ENCODE measurements at places on chromosomes 1 and 21.

GRCh38 chr1:36475910-36476604 lies 6.7 kb downstream of the CSF3R start:
- no peak for DNase-seq

DNA sequence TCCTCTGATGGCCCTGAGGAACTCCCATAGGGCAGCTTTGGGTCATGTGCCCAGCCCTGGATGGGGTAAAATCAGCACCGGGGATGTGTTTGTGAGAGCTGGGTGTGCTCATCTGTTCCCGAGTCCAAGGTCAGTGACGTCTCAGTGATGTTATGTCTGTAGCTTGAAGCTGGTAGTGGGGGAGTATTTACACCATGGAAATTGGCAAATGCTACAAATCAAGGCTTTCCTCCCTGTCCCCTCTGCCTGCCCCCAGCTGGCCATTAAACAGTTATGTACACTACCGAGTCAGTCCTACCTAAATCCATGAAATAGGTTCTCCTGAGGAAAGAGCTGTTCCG lies 117.8 kb upstream of the SLC25A33 start:
- DNase-seq: no peak

GRCh38 chr1:92653605-92654381 lies 131.1 kb downstream of the EVI5 start:
- no peak for DNase-seq

DNA sequence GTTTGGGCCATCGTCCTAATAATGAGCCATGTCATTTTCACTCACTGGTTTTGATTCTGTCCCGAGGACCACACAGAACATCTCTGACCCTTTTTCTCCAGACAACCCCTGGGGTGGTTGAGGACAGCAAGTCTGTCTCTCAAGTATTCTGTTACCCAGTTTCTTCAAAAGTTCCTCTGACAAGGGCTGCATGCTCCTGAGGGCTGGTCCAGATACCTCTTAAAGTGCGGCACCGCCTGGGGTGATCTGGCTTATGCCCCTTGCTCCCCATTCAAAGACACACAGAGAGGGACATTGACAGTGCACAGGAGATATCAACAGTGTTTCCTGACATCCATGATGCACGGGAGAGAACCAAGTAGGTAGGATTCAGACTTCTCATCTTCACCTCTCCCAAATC lies 132.9 kb upstream of the EDN2 start:
- DNase-seq: no peak

- DNase-seq: no peak
Measured at GRCh38 chr21:44823179-44823660, 5.4 kb upstream of the SUMO3 start.

DNA sequence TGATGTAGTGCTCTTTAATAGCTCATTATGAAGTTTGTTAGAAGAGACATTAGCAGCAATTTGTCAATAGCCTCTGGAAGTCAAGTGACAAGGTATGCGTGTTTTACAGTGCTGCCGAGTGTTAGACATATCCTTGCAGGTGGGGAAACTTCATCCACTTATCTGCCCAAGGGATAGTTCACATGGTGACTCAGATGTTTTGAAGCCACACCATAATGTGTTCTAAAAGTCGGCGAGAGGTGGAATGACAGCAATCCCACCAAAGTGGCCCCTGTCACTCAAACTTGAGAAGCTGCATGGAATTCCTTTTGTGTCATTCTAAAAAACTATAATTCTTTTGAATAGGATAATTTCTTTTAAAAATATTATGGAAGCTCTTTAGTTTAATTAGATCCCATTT lies 98.1 kb downstream of the RUNX1 start:
- DNase-seq: no peak

- DNase-seq: no peak
Measured at GRCh38 chr1:150280138-150280707, 2.1 kb upstream of the CIART start.

All from activated CD4-positive, alpha-beta T cell treated with anti-CD3 and anti-CD28 coated beads, Interleukin-2, amount 50 U/mL, for 48 hours (primary cell).